Stromal cell of bone marrow (primary cell): ENCODE measurements at places on chromosomes 11 and 22.
A peak's percentile ranks its signal among the peaks of the same experiment; 100 is the strongest.

DNA sequence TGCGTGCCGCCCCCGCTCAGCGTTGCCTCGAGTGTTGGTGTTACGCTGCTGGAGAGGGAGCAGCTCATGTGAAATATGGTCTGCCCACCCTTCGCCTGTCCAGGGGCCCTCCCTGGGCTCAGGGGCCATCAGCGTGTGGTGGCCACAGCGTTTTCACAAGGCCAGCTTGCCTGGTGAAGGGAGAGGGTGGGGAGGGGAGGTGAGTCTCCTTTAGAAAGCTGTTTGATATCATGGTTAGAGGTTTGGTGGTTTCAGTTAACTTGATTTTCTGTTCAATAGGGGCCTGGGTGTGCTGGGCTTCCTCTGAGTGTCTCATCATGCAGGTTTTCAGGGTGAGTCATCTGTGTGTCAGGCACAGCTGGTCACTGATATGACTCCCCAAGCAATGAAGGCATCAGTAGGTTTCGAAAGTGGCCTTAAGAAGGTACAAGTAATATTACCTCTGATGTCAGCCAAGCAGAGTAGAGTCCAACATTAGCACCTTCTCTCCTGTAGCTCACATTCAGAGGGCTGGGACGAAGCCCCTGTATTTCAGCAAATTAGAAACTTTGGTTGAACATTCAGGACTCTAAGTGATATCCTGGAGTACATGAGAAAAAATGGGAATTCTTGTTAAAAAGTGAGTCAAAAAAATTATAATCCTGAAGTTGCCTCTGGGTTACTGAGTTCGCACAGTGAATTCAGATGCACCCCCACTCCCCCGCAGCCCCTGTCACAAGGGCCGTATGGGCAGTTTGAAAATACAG is 172.5 kb downstream of the TBC1D22A start:
- DNase-seq: peak; percentile 58

- no peak for DNase-seq
Observed at GRCh38 chr11:67674442-67674871, at the start of gene ALDH3B2. Gene ALDH3B2, minus strand, starts transcription at chr11:67674623. Its CDS starts 7,688 bp downstream, at chr11:67666935.

- no peak for DNase-seq
Observed at GRCh38 chr11:96125400-96125799, 201.5 kb upstream of the MTMR2 start.

DNA sequence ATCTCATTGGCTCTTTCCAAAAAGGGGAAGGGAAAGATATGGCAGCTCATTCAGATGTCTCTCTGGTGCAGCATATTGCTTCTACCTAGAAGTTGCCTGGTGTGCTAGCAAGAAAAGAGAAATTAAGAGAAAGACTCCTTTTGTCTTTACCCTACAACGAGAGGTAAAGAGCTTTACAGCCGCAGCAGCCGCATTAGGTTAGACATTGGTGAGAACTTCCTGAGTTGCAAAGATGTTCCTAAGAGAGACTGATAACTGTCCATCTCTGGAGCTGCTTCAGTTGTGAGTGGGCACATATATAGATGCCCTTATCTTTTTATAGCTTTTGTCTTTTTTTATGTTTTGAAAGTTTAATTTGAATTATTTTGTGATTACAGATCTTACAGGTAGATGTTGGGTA is 80.8 kb upstream of the NNMT start:
- no peak for DNase-seq

- peak; percentile 93 for DNase-seq
Observed at GRCh38 chr11:122032317-122032716, 83.7 kb downstream of the BLID start.

DNA sequence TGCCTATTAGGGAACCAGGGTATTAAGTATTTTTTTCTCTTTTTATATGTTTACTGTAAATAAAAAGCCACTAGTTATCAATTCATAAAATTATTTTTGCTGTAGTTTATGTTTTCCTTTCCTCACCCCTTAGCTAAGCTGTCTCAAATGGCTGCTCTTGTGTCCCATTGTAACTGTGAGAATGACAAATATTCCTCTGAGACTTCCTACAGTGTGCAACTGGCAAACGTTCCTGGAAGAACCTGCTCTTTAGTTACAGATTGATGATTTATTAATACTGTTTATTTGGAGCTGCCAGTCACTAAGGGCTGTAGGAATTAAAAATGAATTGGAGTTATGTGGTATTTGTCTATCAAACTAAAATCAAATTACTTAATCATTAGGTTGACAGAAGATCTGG is 675.4 kb upstream of the ARHGAP42 start:
- DNase-seq: no peak

DNA sequence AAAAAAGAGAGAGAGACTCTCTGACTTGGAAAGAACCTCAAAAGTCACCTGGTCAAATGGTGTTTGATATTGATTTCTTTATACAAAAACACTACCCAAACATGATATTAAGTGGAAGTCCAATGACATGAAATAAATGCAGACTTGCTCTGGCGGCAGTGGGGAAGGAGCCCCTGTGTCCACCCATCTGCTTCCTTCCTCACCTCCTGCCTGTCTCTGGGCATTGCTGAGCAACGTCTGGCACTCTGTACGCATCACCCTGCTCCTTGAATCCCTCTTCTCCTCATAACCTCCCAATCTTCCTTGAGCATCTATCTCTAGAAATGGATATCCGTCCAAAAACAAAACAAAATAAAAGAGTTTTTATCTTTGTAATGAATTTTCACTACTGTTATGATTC is 39.9 kb upstream of the GRAMD1B start:
- DNase-seq: no peak

GRCh38 chr11:67640021-67640757 is 626 bp upstream of the TBX10 start:
- peak; percentile 26 for DNase-seq

DNA sequence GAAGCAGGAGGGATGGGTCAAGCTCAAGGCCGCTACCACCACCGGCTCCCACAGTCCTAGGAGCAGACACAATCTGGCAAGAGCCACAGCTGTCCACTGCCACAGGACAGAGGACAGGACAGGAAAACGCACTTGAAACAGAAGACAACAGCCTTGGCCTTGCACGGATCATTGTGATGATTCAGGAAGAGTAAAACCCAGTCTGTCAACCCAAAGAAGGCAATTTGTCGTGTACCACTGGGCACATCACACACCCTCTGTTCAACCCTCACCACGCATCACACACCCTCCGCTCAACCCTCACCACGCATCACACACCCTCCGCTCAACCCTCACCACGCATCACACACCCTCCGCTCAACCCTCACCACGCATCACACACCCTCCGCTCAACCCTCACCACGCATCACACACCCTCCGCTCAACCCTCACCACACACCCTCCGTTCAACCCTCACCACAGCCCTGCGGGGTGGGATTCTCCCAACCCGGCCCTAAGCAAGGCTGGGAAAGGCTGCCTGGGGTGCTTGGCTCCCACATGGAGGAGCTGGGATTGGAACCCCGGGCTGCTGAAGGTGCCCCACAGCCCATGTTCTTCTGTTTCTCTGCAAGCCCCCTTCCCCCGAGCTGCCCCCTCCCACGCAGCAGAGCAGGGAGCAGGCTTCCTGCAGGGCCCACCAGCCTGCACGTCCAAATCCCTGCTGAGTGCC is 11.3 kb upstream of the CDC42BPG start:
- DNase-seq: no peak

DNA sequence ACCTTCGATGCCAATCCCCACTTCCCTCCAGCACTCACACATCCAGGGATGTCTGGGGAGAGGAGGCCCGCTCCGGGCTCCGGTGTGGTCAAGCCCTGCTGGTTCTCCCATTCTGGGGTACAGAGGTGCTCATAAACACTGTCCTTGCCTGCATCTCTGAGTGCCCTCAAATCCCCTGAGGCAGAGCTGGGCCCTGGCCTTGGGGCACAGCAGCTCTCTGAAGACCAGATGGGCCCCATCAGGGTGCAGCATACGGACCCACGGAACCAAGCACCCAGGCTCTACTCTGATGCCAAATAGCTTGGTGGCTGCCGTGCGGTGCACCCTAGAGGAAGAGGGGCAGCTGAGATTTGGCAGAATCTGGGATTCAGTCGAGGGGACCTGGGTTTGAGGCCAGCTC is 35.7 kb upstream of the NNMT start:
- no peak for DNase-seq

DNA sequence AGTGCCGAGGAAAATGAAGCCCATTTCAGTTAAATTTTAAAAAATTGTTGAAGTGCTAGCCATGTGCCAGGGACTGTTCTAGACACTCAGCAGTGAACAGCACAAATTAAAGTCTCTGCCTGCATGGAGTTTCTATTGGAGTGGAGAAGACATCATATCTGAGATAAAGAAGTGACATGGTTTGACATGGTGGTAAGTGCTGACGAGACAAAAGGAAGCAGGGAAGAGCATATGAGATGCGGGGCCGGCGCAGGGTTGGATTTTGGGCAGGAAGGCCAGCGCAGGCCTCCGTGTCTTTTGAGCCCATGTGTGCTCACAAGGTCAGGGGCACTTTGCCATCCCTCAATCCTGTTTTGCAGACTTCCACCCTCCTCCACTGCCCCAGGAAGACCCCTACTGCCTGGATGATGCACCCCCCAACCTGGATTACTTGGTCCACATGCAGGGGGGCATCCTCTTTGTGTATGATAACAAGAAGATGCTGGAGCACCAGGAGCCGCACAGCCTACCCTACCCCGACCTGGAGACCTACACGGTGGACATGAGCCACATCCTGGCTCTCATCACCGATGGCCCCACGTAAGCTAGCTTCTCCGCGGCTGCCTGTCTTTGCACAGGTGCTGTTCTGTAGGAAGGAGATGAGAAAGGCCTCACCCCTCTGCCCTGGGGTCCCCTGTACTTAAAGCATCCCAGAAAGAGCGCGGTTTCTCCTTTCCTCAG is 29.6 kb downstream of the AMPD3 start:
- DNase-seq: no peak
